ENCODE measurements at places on chromosomes 16 and 17. TPM values are rescaled to one million over a fixed set of nuclear protein-coding genes. Genes with fewer than 3 reads are reported as not detected.

The CRYBA1 gene
- total RNA-seq, result not detected

The SLC35G3 gene
- total RNA-seq, result not detected

The UTS2R gene
- not detected for total RNA-seq

The PPM1E gene
- 55.1 TPM for total RNA-seq

The CDH5 gene
- total RNA-seq, result 5.6 TPM

The OTOA gene
- 1.1 TPM for total RNA-seq

Measured in occipital lobe (tissue), 3 donors.